ENCODE measurements at places on chromosomes 4 and X.

- DNase-seq, result no peak
Observed at GRCh38 chr4:37732526-37733186, 46.5 kb upstream of the RELL1 start.

GRCh38 chrX:53263597-53264094, 17.7 kb downstream of the IQSEC2 start:
- no peak for DNase-seq

DNA sequence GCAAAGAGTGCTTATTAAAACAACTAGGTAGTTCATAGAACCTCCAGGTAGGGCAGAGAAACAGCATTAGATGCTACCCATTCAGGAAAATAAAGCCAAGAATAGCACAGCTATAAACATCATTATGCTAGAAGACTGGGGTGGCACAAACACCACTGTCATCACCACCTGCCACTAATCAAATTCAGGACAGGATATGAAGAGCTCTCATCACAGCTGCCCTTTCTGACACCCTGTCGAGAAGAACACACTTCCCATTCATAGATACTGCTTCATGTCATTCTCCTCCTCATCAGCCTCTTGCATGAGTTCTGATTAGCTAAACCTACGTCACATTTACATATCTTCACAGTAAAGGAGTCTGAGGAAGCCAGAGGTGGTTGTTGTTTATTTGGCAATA, 692.3 kb upstream of the HS3ST1 start:
- no peak for DNase-seq

DNA sequence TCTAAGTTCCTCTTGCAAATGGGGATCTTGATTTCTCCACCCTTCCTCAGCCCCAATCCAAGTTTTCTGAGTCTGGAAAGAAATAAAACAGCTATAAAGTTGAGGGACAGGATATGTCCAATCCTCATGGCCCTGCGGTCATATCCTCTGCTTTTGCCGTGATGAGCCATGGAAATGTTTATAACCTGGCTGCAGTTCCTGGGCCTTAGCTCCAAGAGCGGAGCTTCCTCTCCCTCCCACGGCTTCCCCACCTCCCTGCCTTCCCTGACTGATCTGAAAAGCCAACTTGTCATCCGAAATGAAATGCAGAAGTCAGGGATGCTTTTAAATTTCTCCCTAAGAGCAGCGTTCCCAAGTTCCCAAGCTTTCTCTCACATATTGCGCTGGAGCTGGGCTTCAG, 221.5 kb upstream of the SFRP2 start:
- no peak for DNase-seq

GRCh38 chr4:41881981-41882624, 53.1 kb upstream of the TMEM33 start:
- DNase-seq, result no peak

- no peak for DNase-seq
Observed at GRCh38 chr4:25107827-25108516, 52.3 kb downstream of the SEPSECS start.

- no peak for DNase-seq
Observed at GRCh38 chrX:2665387-2666304, 25.4 kb upstream of the CD99 start.

DNA sequence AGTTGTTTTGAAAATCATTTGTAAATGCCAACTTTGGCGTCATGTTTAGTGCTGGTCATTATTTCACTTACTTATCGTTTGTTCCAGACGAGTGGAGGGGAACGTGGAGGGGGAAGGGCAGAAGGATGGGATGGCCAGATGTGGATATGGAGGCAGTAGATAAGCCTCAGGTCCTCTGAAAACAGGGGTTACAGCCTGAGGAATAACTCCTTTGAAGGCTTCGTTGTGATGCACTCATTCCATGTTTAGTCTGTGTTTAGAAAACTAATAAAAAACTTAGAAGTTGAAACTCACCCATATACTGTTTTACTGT, 1.1 kb downstream of the MOB1B start:
- no peak for DNase-seq

- no peak for DNase-seq
Observed at GRCh38 chrX:38048886-38049285, 42.5 kb downstream of the SYTL5 start.

DNA sequence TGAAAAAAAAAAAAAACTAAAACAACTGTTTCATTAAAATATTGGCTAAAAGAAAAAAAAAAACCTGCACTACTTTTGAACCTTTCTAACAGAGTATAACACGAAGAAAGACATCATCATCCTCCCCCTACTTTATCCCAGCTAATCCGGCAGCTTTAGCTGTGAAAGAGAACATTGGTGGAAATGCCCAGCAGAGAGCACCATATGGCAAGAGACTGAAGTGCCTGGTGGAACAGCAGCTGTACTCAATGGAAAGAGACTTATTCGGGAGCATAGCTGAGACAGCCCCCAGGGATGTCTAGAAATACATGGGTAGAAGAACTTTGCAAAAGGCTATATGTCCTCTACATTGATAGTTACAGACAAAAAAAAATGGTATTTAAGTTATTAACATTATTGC, 30.3 kb downstream of the STPG2 start:
- no peak for DNase-seq

DNA sequence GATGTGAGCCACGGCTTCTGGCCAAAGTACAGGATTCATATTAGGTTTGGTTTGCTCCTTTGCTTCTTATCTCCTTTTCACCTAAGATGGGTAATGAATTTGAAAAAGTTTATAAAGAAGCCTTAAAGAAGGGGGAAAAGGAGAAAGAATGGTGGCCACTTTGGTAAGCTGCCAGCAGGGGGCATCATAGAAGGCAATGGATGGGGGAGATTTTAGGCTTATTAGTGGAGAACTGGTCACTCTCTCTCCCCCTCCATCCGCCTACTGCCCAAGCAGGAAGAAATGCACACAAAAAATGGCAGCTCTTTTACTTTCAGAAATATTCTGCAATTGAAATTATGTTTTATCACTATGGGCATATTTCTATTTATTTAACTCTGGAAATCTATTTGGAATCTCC, 32.0 kb downstream of the SPARCL1 start:
- DNase-seq, result no peak

GRCh38 chrX:1397001-1397400, 5.1 kb upstream of the SLC25A6 start:
- DNase-seq, result no peak

DNA sequence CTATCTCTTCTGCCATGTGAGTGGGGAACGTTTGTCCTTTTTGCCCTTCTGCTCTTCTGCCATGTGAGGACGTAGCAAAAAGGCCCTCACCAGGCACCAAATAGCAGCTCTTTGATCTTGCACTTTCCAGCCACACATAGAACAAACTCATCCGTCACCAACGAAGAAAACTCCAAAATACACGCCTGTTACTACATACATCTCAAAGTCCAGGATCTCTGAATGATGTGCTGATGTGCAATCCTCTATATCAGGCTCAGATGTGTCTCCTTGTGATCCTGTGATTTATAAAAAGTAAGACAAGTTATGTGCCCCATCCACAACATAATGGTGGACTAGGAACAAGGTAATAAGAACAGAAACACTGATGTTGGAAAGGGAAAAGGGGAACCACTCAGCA, 9.8 kb upstream of the TAB3 start:
- no peak for DNase-seq
